ENCODE measurements at places on chromosomes 2 and 18.

DNA sequence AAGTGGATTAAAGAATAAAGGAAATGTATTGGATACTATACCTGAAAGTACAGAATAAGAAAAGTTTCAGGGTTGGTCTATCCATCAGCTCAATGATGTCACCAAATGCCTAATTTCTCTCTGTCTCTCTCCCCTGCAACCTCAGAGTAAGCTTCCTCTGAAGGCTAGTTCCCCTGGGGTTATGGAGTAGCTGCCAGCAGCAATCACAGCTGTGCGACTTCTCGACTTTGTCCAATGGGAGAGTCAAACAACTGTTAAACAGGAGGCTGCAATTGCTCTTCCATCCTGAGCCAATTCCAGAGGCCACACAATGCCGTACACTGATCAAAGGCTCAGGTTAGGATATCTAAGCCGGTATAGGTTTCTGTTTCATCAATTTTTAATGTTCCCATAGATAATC lies 95.3 kb upstream of the FANCL start:
- DNase-seq, result no peak

DNA sequence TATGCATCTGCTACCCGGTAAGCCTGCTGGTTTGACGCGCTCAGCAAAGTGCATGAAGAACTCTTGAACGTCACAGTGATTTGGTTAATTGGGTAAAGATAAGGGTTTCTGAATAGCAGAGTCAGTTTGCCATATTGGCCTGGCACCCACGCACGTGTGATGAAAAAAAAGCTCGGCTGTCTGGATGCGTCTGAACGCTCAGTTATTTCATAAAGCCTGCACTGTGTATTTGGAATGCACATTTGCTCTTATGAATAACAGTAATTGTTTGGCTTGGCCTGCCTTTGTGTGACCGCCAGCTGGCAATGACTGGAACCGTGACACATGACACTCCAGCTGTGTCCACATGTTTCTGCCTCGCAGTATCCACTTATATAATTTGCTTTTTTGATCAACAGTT lies 129.2 kb upstream of the MEIS1 start:
- DNase-seq, result no peak

DNA sequence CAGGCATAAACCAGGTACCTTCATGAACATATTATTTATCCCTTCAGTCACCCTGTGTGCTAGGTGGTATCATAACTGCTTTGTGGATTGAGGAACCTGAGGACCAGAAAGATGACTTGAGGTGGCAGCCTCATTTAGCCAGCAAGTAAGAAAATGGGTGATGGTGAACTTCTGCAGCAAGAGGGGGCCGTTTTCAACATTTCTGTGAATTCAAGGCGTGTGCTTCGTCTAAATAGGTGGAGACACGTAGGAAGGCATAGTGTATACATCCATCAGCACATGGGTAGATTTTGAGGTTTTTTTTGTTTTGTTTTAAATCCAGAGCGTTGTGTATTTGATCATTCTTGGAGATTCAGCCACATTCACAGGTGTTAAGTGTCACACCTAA lies 118.7 kb downstream of the SPTBN1 start:
- DNase-seq, result no peak

GRCh38 chr2:108320326-108320922 lies 31.7 kb downstream of the SULT1C2 start:
- no peak for DNase-seq

DNA sequence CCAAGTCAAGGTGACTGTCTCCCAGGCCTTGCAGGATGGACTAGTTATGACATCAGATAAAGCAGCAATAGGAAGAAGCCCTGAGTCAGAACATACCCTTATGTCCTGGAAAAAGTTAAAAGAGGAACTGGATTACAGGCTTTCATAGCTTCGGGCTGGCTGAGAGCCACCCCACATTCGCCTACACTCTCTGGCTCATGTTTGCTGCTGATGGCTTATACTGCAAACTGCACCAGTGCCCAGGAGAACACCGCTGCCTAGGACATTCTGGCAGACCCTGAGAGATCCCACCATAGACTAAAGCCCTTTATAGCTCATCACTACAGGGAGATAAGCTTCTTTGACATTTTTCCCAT lies 20.3 kb downstream of the SLC8A1 start:
- DNase-seq, result no peak

All from stimulated activated CD4-positive, alpha-beta T cell treated with anti-CD3 and anti-CD28 coated beads, Interleukin-12 subunit alpha, Interleukin-12 subunit beta, amount 100 ng/mL, for 48 hours (primary cell).